ENCODE measurements at places on chromosomes 6 and 20.

DNA sequence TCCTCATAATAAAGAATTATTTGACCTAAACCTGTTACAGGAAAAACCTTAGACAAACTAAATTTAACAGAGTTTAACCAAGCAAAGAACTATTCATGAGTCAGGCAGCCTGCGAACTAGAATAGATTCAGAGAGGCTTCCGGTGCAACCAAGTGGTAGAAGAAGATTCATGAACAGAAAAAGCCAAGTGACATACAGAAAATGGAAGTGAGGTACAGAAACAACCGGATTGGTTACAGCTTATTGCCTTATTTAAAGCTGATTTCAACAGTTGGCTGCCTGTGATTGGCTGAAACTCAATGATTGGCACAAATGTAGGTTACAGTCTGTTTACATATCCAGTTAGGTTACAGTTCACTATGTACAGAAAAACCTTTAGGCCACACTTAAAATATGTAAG is 10.1 kb downstream of the PPP1R3G start:
- no peak for DNase-seq

- DNase-seq = no peak
Measured at GRCh38 chr6:22113026-22113766, 183.6 kb downstream of the PRL start.

DNA sequence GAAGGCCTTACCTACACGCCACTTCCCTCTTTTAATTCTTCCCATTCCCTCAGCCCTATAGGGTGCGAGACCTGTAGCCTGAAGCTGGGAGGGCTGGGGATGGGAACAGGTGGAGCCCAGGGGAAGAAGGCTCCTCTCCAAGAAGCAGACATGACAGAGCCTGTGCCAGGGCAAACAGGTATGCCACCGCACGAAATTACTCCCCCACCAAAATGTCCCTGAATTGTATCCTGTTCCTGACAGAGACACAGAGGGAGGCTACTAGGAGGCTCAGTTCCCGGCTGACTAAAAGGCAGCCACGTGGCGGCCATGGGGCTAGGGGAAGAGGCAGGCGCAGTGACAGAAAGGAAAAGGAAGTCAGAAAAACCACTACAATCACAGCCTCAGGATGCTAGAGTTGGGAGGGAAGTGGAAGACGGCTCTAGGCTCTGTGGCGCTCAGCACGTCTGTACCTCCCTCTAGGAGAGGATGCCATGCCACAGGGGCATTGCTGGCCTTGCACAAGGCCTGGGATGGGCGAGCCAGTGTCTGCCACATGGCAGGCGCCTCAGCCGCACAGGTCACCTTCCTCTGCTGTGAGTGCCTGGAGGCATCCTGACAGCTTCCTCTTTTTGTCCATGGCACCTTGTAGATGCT is 27.7 kb downstream of the TFEB start:
- peak; percentile 25 for DNase-seq

GRCh38 chr6:13695252-13695651 is 16.4 kb downstream of the RANBP9 start:
- no peak for DNase-seq

DNA sequence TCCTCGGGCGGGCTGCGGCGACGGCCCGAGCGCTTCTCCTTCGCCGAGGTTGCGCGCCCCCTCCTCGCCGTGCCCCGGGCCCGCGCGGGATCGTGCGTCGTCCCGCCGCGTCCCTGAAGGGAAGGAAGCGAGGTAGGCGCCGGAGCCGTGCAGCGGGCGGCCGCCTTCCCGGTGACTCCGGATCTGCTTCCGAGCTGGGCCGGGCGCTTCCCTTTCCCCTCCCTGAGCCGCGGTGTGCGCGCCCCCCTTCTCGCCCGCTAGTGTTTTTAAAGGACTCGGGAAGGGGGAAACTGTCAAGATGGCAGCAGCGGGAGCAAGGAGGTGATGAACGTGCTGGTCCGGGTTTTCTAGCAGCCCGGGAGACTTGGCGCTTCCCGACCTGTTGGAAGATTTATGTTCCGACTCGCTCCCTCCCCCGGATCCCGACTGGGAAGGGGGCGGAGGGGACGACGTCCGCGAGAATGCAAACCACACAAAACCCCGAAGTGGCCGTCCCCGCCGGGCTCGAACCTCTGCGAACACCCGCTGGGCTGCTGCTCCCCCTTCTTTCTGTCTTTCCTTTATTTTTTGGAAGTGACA is 744 bp upstream of the FOXO3 start:
- no peak for DNase-seq

DNA sequence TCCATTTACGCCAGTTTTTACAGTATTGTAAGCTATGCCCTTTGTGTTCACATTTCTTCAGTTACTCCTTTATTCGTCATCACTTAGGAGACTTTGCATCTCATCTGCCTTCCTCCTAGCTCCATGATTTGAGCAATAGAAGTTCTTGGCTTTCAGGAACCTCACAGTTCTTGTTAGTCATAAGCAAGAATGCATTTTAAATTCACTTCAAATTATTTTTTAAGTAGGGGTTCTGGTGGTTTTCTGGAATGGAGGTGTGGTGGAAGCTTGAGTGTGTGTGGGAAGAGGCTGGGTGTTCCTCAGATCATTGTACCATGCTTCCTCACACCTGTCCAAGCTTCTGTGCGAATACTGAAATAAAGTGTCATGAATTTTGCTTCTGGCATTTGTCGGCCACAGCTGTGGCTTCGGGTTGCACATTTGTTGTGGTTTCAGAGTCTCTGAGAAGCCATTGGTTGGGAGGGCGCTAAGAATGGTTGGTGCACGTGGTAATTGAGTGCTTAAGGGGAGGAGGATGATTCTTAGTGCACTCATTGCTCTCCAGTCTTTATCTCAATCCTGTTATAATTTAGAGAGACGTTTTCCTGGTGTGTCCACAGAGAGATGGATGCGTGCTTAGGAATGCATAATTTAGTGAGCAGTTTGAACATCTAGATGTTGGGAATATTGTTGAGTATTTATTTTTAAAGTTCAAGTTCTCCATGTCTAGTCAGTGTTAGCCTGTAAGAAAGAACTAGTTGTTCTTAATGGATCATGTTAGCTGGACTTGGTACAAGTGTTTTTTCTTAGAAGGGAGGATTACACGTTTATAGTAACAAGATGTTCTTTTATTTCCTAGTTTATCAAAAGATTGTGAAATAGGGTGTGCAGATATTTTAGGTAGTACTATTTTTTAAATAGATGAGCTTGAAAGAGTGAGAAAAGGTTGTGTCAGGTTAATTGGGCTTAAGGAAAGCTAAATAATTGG is 31.9 kb downstream of the FOXO3 start:
- DNase-seq = no peak

DNA sequence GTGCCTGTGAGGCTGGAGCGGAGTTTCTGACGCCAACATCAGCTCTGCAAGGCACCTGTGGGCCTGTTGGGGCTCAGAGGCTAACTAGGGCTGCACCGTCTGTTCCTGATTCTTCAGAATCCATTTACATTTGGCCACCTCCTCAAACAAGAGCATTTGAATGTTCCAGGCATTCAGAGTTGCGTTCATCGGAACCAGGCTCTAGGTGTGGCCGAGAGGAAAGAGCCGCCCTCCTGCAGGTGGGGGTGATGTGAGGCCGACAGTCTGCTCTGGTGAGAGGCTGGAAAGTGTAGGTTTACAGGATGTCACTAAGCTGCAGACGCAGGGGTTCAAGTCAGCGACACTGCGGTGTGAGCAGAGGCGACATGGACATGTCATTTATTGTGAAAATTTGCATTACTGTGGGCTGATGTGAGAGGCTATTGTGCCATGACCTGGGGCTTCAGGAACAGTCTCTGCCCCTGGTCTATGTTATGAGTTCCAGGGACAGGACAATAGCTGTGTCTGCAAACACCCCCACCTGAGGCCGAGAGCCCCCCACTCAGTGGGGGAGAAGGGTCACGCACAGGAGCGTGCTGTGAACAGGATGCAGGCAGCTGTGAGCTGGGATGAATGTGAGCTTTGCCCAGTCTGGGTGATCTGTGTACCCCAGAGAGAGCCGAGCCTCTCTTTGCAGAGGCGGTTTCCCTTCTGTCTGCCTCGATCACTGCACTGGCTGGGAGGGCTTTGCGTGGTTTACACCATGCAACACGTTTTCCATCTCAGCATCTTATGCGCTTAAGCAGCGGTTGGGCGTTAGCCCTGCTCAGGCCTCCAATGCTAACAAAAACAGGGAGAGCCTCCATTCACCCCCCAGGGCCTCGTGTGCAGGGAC is 21.1 kb downstream of the SLCO4A1 start:
- no peak for DNase-seq

GRCh38 chr6:73704260-73704659 is 8.3 kb downstream of the CD109 start:
- peak; percentile 14 for DNase-seq

GRCh38 chr6:160188773-160189172 is 67.2 kb downstream of the SLC22A1 start:
- DNase-seq = no peak
